Muscle of arm (tissue), 14 donors: ENCODE measurements at places on chromosomes 2 and 18.

DNA sequence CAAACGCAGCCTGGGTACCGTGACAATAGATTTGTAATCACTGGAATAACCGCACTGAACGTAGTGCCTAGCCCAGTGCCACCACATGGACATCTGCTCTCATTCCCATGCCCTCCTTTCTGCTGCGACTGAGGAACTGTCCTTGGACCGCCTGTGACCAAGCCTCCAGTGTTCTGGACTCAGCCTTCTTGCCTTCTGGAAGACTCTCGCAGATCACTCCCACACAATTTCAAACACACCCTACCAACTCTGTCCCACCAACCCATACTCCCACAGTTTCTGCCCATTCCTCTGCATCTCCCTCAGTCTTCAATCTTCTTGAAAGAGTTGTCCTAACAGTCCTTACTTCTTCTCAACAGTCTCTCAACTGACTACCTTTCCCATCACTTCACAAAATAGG is 2.1 kb downstream of the RNF149 start:
- DNase-seq = no peak

DNA sequence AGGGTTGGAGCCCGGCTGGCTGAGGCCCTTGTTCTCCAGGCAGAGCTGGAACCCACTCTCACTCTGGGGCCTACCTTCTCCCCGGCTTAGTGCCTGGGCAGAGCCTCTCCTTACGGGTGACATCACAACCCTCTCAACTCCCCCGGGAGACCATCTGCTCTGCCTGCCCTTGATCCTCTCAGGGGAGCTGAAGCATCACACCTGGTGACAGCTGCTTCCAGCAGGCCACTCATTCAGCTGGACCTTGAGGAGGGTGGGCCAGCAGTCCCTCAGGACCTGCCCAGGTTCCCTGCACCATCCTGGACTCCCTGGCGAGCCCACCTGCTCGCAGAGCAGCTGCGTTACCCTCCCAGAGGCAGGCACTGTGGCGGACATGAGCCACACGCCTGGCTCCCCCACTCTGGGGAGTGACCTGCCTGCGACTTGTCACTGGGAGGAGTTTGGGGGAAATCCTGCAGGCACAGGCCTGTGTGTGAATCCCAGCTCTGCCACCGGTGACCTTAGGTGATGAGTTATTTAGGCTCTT is 13.1 kb downstream of the HS6ST1 start:
- DNase-seq = no peak

- peak; percentile 66 for DNase-seq
Measured at GRCh38 chr2:236659758-236660150, 90.1 kb downstream of the ACKR3 start.

- DNase-seq = peak; percentile 73
Measured at GRCh38 chr18:63439334-63439733, 17.1 kb upstream of the VPS4B start.

- peak; percentile 20 for DNase-seq
Measured at GRCh38 chr2:118089139-118089800, 999 bp downstream of the INSIG2 start.

DNA sequence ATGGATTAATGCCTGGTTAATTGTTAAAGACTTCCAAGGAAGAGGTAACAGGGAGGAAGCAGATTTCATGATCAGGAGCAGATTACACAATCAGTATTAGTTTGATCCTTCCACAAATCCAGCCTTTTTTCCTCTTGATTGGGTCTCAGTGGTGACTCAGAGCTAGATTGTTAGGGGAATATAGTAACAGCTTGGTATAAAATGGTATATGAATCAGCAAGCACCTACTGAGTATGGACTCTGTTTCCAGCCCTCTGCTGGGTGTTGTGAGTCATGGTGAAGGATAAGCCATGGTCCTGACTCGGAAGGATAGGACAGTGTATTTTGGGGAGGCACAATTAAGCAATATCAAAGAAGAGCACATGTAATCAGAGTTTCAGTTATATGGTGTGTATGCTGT is 272.4 kb upstream of the DPP10 start:
- DNase-seq = no peak

DNA sequence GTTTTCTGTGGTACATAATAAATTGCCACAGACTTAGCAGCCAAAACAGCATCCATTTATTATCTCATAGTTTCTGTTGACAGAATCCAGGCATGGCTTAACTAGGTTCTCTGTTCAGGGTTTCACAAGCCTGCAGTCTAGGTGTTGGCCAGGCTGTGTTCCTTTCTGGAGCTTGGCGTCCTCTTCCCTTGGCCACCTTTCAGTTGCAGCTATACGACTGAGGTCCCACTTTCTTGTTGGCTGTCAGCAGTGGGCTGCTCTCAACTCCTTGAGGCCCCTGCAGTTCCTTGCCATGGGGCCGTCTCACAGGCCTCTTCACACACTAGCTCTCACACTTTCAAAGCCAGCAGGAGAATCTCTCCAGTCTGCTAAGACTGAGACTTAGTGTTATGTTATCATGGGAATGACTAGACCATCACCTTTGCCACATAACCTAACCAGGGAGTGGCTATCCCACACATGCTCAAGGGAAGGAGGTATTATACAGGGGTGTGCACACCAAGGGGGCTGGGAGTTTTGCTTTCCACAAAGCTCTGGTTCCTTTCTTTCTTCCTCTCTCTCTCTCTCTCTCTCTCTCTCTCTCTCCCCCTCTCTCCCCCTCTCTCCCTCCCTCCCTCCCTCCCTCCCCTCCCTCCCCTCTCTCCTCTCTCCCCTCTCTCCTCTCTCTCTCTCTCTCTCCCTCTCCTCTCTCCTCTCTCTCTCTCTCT is 15.8 kb downstream of the RIOK3 start:
- DNase-seq = no peak

DNA sequence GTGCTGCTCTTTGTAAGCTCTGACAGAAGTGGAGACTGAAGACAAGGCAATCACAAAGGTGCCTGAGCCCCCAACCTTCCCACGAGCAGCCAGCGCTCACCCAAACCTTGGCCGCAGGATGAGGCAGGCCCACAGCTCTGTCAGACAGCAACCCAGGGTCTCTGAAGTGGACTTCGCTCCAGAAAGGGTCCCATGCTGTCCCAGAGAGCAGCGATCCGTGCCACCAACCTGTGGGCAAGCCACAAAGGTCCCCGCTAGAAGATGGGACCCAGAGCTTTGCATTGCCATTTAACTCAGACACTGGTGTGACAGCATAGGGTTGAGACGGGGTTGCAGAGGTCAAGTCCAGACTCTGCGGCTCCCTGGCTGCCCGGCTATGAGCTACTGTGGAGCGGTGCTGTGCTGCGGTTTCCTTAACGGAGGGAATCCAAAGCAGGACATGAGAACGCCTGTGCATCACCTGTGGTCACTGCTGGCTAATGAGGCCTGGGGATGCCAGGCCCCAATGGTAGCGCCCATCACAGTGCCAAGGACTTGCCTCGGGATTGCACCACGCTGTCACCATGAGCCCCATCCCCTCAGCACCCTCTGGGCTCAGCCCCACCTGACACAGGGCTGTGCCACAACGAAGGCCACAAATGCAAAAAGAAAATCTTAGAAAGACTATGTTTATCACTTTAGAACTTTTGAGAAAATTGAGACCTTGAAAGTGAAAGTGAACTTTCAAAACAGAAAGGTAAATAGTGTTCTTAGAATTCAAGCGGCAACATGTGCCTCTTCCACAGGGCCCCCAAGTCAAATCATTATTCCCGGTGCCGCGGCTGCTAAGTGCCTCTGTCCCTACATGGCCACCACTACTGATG is 103.4 kb downstream of the HDAC4 start:
- no peak for DNase-seq

DNA sequence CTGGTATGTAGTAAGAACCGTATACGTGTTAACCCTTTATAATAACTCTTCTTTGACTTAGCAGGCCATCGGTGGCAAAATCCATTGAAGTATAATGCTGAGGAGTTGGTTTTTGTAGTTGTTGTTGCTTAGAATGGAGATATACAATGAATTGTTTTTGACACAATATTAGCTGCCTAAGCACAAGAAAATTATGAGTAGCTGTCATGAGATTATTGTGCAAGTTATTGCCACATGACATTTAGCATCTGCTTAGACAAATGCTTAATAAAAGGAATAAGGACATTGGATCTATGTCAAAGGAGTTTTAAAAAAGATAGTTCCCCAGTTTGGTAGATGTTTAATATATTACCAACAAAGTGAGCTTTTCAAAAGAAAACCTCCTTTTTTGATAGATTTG is 59.9 kb downstream of the ABCB11 start:
- DNase-seq = no peak
